ENCODE measurements at places on chromosomes 4 and X.

GRCh38 chrX:49075347-49075746, 1.5 kb upstream of the PRAF2 start:
- DNase-seq: no peak

- no peak for DNase-seq
These were observed 81.4 kb downstream of the RBM47 start for GRCh38 chr4:40548256-40548655.

GRCh38 chrX:19659929-19660328, 144.6 kb upstream of the MAP3K15 start:
- DNase-seq: no peak

- no peak for DNase-seq
These were observed 25.1 kb downstream of the GAK start for GRCh38 chr4:907103-907400.

DNA sequence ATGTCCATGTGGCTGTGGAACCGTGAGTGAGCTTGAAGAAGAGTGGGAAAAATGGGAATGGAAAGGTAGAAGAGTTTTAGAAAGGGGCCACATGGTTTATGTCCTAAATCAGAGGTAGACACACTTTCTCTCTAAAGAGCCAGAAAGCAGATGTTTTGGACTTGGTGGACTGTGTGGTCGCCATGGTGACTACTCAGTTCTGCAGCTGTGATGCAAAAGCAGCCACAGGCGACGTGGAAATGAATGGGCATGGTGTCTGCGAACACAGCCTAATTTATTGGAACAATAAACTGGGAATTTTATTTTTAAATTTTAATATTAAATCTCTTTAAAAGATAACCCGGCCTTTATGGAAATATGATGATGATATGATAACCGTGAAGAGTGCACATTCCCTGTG, 386.0 kb upstream of the FAT1 start:
- DNase-seq: no peak

GRCh38 chr4:14237911-14238310, 610.4 kb upstream of the BOD1L1 start:
- DNase-seq: no peak

- DNase-seq: no peak
These were observed 15.7 kb downstream of the SPCS3 start for GRCh38 chr4:176335421-176335820.

DNA sequence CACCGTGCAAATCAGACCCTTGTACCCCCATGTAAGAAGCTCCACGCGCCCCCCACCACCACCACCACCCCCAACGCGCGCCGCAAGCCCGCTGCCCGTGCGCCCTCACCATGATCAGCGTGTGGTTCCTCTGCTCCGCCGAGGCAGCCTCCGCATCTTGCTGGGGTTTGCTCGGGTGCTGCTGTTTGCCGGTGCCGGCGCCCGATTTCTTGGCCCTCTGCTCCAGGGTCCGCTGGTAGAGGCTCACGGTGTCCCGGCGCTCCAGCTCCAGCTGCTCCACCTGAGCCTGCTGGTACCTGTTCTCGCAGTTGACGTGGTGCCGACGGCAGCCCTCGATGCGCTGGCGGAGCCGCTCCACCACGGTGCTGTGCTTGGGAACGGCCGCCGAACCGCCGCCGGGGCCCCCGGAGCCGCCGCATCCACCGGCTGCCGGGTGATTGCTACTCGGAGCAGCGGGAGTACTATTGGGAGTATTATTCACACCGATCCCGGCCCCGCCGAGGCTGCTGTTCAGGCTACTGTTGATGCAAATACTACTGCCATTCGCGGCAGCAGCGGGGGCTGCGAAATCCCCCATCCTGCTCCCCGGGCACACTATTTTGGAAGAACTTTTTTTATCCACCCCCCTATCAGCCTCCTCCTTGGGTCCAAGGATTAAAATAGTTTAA, 1.1 kb downstream of the MAML3 start:
- DNase-seq: peak; percentile 58

GRCh38 chr4:99921174-99921573, 25.2 kb downstream of the DNAJB14 start:
- no peak for DNase-seq

DNA sequence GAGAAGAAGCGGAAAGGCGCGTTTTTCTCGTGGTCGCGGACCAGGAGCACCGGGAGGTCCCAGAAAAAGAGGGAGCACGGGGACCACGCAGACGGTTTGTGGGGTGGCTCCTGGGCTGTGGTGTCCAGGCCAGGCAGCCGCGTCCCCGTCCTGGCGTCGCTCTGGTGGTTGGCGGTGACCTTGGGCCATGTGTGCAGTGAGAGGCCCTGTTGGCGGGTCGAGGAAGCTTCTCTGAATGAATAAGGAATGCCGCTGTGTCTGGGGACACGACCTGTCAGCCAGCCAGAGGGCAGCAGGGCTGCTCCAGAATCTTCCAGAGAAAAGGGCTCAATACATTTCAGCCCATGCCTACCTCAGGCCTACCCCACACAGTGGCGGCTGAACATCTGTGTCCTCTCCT, 24.3 kb upstream of the HGFAC start:
- peak; percentile 13 for DNase-seq

- no peak for DNase-seq
These were observed 49.7 kb downstream of the FAM9B start for GRCh38 chrX:8984231-8984630.

DNA sequence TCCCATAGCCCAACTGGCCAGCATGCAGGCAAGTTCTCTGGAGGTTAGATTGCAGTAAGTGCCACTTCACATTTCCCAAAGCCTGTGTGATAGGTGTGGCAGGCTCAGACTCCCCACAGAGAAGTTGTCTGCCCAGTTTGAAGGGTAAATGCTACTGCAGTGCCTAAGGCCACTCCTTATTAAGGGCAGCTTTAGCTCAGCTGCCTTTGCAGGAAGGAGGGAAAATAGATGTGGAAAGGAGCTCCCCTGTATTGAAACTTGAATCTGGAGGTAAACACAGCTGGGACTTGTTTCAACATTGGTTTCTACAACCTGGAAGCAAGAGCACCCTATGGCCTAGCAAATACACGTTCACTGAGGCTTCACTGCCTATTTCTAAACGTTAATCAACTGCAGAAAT, 22.4 kb downstream of the NEXMIF start:
- DNase-seq: no peak

Measured in left ventricle myocardium inferior (tissue), 1 donor.